ENCODE measurements at places on chromosomes 3 and 15. TPM values are rescaled to one million over a fixed set of nuclear protein-coding genes. Genes with fewer than 3 reads are reported as not detected.

DNA sequence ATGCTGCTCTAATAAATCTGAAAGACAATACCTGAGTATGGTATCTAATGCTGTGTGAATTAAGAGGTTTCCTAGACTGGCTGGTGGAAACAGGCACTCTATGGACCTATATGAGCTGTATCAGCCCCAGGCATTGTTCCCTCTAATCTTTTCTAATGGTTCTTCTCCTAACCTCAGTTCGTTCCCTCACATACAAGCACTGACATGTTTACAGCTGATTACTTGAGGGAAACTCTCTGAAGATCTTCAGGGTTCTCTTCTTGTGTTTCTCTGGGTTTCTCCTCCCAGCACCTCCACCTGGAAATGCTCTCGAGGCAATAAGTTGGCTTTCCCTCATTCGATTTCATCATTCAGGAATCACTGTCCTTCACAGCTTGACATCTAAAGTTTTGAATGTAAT is 52.9 kb downstream of the KLF15 start:
- DNase-seq = no peak

MASP1 gene
- 0.33 TPM for total RNA-seq

DUOXA1 gene
- 1.0 TPM for total RNA-seq

OSBPL10 gene
- total RNA-seq = 47.4 TPM

GOLGA6D gene
- total RNA-seq = not detected

CD47 gene
- 126 TPM for total RNA-seq

DNA sequence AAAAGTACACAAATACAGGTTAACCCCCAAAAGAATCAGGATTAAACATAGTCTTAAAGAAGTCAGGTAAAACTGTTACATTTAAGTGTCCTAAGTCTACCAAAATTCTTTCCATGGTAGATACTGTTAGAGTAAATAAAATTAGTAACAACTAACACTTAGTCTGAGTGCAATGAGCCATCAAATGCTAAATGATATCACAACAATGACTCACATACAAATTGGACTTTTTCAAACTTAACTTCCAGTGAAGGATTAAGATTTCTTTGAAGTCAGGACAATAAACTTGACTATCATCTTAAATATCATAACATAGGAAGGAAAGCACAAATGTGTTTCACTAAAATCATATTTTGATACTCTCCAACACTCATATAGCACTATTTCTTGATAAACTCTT is 43.9 kb downstream of the ZNF148 start:
- no peak for DNase-seq

LRIG1 gene
- 131 TPM for total RNA-seq

CCR3 gene
- not detected for total RNA-seq

PRR23E gene
- not detected for total RNA-seq

PP2D1 gene
- not detected for total RNA-seq

DNA sequence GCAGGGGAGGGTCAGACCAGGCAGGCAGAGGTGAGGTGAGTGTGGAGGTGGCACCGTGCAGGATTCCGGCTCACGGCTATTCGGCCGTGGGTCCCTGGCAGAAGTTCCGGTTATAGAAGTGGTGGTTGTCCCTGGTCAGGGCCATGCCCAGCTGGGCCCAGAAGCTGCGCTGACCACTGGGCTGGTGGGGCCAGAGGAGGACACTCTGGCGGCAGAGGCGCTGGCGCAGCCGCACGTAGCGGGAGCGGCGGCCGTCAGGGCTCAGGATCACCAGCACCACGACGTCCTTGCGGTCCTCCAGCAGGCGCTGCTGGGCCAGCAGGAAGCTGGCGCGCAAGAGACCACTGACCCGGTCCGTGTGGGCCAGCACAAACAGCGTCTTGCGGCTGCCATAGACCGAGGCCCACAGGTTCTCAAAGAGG is 4.3 kb downstream of the TLR9 start:
- DNase-seq = no peak

GRCh38 chr15:74855857-74856256 is 12.9 kb upstream of the ULK3 start:
- DNase-seq = no peak

- no peak for DNase-seq
These were observed 24.6 kb downstream of the GORASP1 start for GRCh38 chr3:39082666-39083313.

GRCh38 chr3:53051929-53052328 is 6.1 kb upstream of the SFMBT1 start:
- no peak for DNase-seq

TM6SF1 gene
- total RNA-seq = 8.5 TPM

DNA sequence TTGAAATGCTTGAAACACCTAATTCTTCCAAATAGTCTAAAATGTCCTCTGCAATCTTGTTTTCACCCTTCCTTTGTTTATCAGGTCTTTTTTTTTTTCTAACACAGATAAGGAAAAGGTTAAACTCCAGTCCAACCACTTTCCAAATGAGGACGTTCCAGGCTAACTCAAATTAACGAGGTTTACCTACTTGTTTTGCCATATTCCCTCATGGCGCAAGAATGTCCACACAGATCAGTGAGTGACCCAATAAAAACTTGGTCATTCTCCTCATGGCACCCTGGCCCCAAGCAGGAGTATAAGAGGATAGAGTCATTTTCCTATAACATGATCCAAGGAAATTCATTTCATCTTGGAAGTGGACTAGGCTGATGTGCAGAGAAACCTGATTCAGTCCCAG is 6.6 kb upstream of the LIPC start:
- DNase-seq = no peak

BLM gene
- total RNA-seq = 7.4 TPM

SUSD5 gene
- 4.2 TPM for total RNA-seq

CYP1A1 gene
- 32.1 TPM for total RNA-seq

DNA sequence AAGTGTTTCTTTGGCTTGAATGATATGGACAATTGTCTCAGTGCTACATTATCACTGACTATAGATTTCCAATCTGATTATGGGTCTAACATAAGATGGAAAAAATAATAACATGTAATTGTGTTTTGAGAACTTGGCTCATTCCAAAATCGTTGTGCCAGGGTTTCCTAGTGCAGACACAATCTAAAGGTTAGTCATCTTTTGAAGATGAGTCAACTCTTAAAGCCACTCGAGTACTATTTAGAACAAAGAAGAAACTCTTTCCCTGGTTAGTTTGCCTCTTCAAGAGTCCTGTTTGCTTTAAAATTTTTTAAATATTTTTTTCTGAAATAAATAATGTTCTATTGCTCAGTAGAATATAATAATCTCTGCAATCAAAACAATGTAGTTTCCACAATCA is 301.0 kb downstream of the CADM2 start:
- no peak for DNase-seq

DNA sequence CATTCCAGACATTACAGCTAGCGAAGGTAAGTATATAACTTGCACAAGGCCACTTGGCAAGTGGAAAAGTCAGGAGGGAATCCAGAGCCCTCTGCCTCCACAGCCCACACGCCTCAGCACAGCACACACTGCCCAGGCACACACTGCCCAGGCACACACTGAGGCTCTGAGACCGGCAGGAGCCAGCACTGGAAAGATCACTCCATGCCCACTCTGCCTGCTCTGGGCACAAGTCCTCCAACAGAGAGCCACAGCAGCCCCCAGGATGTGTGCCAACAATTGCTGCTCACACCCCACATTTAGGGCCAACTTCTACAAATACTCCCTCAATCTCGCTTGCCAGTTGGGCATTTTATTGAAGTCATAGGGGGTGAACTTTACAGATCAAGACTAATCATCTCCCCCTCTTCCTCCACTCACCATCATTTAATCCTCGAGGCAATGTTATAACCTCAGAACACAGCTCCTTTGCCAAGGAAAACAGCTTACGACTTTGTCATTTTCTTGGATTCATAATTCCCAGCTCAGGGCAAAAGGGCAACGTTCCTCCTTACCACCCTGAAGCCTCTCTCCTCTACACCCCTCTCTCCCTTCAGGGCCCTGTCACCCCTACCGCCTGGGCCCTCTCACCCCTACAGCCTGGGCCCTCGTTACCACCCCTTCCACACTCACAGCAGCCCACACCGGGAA is 53.0 kb upstream of the TPM1 start:
- DNase-seq = no peak

GRCh38 chr15:64314456-64314855 is 41.5 kb downstream of the CSNK1G1 start:
- DNase-seq = no peak

- no peak for DNase-seq
These were observed 8.2 kb downstream of the MAN2A2 start for GRCh38 chr15:90911302-90911623.

- no peak for DNase-seq
These were observed 153.4 kb upstream of the MME start for GRCh38 chr3:154926721-154927120.

CNTN4 gene
- total RNA-seq = 6.6 TPM

MED12L gene
- total RNA-seq = 0.48 TPM

DNA sequence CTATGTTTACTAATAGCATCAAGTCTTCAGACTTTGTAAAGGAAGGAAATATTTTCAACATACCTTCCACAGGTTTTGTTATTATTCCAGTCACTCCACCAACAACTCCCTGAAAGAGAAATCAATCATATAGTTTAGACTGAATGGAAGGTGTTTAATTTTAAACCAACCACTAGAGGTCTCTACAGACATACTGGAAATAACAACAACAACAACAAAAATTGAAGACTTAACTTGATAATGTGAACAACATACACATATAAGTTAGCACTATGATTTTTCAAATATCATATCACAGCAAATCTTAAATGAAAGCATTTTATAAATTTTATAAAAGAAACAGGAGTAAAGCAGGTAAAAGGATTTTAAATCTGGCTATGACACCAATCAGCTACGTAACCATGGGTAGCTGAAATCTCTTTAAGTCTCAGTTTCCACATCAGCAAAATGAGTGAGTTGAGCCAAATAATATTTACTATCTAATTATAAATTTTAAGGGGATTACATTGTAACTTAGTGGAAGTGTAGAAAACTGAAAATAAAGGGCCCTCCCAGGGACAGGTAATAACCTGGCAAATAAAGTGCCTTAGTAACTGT is 188.2 kb downstream of the VPS13C start:
- DNase-seq = no peak

CD200 gene
- 4.8 TPM for total RNA-seq

GOLGA6A gene
- total RNA-seq = not detected

GOLGA6L7 gene
- not detected for total RNA-seq

CPA3 gene
- 44.2 TPM for total RNA-seq

- peak; percentile 69 for DNase-seq
These were observed 26.4 kb upstream of the PDE8A start for GRCh38 chr15:84955089-84955848.

DNA sequence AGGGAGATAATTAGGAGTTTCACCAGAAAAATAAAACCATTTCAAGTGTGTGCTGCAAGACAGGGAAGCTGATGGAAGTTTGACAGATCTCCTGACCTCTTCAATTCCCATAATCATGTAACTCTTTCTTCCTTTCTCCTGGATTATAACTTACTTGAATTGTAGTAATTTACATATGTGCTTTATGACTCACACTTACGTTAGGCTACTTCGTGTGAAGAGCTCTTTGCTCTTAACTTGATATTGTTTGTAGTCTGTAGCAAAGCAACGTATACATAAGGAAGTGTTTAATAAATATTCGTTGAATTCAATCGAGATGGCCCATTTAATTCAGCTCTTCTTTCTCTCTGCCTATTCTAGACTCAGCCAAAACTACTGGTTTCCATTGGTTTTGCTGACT is 23.5 kb downstream of the ROBO2 start:
- DNase-seq = no peak

- DNase-seq = no peak
These were observed 7.1 kb downstream of the SCAMP2 start for GRCh38 chr15:74866090-74866489.

MB21D2 gene
- 11.9 TPM for total RNA-seq

PPARG gene
- 96.0 TPM for total RNA-seq

FILIP1L gene
- total RNA-seq = 23.3 TPM

DNA sequence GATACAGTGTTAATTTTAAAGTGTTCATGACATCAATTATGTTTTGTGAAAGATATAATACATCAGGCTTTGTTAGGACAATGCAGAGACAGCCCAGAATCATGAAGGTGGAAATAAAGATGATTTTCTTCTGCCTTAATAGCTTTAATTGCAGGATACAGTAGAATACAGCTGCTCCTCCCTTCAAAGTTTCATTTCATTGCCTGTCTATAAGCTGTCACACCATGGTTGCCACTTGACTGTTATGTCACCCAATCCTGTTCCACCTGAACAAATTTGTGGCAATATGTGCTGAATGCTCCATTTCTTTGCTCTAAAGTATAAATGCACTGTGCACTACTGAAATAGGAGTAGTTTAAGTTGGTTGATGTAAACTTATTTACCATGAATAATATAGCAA is 537.8 kb upstream of the ROBO2 start:
- no peak for DNase-seq

- DNase-seq = no peak
These were observed 20.6 kb upstream of the USP3 start for GRCh38 chr15:63483521-63484371.

- no peak for DNase-seq
These were observed 218.8 kb upstream of the HES1 start for GRCh38 chr3:193917158-193917557.

GRCh38 chr3:23956701-23957100 is 11.6 kb downstream of the NR1D2 start:
- DNase-seq = no peak

GRCh38 chr3:38687321-38687720 is 37.8 kb upstream of the SCN5A start:
- no peak for DNase-seq

GRCh38 chr3:39468108-39468436 is 592 bp downstream of the MOBP start:
- no peak for DNase-seq

- no peak for DNase-seq
These were observed 62.8 kb downstream of the ISG20 start for GRCh38 chr15:88701561-88702095.

TMOD2 gene
- total RNA-seq = 11.5 TPM

DNA sequence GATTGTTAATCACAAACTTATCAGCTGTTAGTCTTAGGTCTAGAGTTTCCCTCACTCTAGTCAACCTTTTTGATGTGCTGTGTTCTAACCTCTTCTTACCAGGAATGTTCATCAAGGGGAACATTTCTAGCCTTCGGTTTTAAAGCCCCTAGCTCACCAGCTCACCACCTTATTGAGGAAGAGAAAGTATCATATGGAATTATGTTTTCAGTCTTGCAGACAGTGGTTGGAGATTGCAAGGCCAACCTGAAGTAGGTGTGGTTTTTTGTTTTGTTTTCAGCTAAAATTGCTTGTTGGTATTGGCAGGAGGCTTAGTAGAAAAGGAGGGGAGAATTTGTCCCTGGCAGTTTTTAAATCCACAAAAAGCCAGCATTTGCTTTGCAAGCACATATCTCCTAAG is 48.4 kb upstream of the CCDC80 start:
- no peak for DNase-seq

DNA sequence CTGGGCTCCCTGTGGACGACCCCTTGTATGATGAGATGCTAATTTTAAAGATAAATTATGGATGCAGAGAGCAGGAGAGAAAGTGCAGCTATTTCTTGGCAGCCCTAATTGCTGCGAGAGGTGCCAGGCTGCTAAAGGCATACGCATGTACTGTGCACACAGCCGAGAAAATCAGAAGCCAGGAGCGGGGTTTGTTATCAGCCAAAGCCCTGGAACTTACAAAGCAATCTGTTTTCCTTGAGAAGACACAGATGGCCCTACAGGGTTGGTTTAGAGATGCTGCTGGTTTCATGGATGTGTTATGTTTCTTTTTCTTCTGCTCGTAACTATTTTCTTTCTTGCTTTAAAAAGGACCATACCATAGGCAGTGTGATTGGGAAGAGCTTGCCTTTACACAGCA is 11.7 kb upstream of the CCK start:
- no peak for DNase-seq

PHLDB2 gene
- total RNA-seq = 65.0 TPM

GRCh38 chr15:71393383-71393782 is 278.1 kb downstream of the THSD4 start:
- no peak for DNase-seq
